ENCODE measurements at places on chromosomes 7 and 10. TPM values are rescaled to one million over a fixed set of nuclear protein-coding genes. Genes with fewer than 3 reads are reported as not detected.

DNA sequence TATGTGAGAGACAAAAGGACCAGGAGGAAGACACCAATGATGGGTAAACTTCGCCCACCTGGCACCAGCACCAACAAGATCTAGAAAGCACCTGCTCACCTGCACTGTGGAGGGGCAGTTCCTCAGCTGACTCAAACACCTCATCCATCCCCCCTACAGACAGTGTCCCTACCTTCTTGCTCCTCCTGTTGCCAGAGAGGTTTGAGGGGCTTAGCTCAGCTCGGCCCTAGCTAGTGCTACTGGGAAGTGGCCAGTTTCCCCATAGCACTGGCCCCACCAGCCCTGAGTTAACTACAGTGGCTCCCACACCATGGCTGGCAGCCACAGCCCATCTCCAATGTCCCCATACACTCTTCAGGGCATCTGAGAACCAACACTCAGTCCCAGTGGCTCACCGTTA, 70.8 kb downstream of the GRID1 start:
- no peak for DNase-seq

DNA sequence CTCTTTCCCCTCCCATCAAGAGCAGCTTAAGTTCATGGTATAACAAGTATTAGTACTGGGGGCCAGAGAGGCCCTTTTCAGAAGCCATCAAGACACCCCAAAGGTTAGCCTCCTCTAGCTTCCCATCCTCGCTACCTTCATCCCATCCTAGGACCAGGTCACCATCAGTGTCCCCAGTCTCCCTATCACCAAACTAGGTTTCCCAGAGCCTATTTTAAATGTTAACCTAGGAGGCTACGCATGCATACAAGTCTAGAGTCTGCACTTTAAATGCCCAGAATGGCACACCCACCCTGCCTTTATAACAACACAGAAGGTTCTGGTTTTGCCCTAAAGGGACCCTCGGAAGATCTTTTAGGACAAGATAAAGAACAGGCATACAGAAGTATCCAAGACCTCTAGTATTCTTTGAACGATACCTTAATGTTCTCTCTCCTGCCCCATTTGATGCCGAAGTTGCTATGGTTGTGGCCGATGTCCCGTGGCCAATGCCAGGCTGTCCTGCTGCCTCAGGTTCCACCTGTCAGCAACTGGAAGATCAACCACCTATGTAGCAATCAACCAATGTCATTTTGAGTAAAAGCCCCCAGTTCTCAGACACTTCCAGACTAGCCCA, 2.2 kb downstream of the GPRIN2 start:
- DNase-seq = no peak

DNA sequence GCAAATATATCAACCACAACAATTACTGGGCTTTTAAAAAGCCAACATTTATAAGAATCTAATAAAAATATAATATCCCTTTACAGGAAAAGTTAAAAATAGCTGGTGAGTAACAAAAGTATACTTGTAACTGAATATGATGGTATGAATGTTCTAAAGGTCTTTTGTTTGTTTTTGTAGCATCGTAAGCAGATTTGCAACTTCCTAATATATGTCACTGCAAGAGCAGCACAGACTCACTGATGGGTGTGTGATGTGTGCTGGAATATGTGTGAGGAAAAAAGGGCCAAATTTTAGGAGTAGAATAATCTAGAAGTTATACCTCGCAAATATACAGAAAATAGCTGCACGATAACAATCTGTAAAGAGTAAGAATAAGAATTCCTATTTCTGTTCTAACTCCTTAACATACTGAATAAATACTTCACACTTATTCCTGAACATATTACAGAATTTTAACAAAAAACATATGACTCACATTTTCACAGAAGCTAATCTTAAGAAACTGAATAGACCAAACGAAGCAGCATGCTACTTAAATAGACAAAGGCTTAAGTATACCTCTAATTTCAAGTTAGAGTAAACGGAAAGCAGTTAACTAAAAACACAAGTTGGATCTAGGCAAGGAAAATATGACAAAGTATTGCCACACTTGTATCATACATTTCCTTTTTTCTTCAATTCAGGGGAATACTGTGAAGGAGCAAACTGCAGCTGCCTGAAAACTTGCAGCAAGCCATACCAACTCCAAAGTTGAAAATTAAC, 9.6 kb downstream of the ETV1 start:
- no peak for DNase-seq

DNA sequence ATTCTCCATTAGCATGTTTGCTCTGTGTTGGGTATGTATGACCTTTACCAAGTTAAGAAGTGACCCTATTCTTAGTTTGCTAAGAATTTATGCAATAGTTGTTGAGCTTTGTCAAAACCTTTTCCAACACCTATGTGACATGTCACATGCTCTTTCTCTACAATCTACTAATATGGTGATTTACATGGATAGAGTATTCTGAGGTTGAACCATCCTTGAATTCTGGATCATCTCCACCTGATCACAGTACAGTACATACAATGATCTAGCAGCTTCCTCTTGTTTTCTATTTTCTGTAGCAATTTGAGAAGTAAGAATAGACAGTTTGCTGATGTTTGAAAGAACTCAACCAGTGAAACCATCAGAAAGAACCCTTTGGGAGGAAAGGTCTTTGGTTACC, 101.2 kb upstream of the PDGFA start:
- no peak for DNase-seq

- DNase-seq = no peak
Measured at GRCh38 chr10:93437946-93438612, 44.1 kb downstream of the MYOF start.

GRCh38 chr10:89428877-89429276, 14.5 kb downstream of the IFIT5 start:
- no peak for DNase-seq

- no peak for DNase-seq
Measured at GRCh38 chr7:88599528-88599927, 160.0 kb upstream of the ZNF804B start.

MSS51 gene
- total RNA-seq = 2.4 TPM

ZNF862 gene
- total RNA-seq = 18.1 TPM
